ENCODE measurements at places on chromosomes 4 and X. TPM values are rescaled to one million over a fixed set of nuclear protein-coding genes. Genes with fewer than 3 reads are reported as not detected.

Gene FAAH2
- total RNA-seq: 1.4 TPM

Gene TEX13B
- not detected for total RNA-seq

Gene SULT1B1
- total RNA-seq: 0.15 TPM

Gene ARHGAP24
- not detected for total RNA-seq

Gene HSFX3
- not detected for total RNA-seq

Gene VCX3B
- not detected for total RNA-seq

Gene ARAP2
- total RNA-seq: 37.3 TPM

Measured in activated CD8-positive, alpha-beta memory T cell treated with anti-CD3 and anti-CD28 coated beads for 36 hours (primary cell).